CD4-positive, alpha-beta T cell treated with Interleukin-4 for 4 hours (primary cell): ENCODE measurements at places on chromosomes 5 and 9.

- no peak for DNase-seq
Measured at GRCh38 chr5:172303162-172303561, 19.6 kb upstream of the UBTD2 start.

DNA sequence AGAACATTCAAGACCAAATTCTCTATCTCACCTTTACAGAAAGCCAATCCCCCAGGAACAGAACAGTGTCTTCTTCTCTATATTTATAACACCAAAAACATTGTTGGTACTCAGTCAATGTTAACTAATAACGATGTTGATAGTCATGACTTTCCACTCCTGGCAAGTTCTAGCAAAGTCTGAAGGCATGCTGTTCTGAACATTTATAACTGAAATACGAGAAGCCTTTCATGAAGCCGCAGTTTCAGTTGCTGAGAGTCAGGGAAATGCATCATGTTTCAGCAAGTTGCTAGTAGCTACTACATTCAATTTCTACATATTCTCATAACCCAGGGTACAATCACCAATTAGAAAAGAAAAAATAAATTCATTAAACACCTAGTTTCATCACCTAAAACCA lies 301.4 kb downstream of the PDE4D start:
- DNase-seq, result no peak

- DNase-seq, result no peak
Measured at GRCh38 chr9:14250794-14251153, 63.2 kb downstream of the NFIB start.

DNA sequence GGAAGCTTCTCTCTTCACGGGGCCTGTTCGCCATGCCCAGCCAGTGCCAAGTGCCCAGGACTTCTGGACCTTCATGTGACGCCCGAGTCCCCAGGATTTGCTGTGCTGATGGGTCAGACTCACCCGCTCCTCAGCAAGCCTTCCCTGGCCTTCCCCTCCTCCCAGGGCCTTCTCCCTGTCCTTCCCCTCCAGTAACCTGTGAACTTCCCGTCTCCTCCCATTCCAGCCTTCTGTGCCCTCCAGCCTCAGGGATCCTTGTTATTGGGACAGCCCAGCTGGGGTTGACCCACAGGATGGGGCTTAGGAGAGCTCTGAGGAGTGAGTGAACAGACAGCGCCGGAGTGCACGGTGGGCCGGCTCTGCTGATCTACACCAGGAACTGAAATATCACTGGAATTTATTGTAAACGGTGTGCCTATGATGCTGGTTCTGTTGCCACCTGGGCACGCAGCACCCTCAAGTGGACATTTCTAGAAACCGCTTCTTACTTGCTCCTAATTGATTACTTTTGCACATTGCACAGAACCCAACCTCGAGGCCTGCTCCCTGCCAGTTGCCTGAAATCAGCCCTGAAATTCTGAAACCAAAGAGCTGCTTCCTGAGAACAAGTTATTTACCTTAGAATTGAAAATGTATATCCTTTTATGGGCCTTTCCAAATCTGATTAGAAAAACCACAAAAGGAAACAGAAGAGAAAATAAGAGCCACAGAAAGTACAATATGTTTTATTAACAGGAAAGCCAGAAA lies 1.5 kb downstream of the SPAAR start:
- DNase-seq, result peak; percentile 81

GRCh38 chr5:139569270-139569955 lies 8.3 kb downstream of the UBE2D2 start:
- no peak for DNase-seq

DNA sequence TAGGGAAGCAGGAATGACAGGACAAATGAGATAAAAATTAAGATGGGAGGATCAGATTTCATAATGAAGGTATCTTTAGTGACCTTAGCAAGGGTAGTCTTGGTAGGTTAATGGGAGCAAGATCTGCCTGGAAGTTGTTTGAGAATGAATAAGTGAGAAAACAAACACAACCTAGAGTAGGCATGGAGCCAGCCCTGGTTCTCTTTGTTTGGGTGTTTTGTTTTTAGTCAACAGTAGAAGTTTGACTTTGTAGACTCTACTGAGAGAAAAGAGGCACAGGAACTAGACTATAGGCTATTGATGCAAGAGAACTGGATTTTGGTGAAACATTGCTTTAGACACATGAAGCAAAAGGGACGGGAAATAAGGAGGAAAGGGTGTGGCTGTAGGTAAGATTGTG lies 40.3 kb downstream of the KCNN2 start:
- DNase-seq, result no peak

DNA sequence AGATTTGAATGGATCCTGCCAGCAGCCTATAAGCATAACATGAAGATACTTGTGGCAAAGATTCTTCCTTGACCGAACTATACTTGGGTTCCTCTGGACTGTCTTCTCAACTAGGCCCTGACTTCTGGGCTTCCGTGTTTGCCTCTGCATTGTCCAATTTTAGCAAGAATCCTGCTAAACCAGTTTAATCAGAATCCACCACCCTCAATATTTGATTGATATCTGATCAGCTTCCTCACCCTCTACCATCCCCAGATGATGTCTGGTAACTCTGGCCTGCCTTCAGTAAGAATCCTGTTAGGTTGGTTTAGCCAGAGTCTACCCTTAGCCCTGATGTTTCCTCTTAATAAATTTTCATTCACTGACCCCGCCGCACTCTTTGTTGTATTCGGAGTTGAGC lies 54.4 kb upstream of the GALNT10 start:
- no peak for DNase-seq

DNA sequence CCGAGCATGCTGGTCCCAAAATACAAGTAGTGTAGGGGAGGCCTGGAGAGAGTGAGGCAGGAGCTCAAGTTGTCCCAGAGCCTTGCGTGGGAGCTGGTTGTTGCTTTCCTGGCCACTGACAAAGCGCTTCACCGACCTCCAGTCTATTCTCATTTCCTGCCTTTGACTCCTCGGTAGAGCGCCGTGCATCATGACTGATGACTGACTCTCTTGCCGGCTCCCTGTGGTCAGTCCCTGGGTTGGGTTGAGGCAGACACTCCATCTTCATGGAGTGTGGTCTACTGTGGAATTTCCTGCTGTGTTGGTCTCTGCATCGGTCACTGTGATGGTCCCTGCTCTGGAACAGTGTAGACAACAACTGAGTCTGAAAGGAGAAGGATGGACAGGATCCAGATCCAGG lies 175.1 kb upstream of the S1PR3 start:
- DNase-seq, result no peak

GRCh38 chr5:161385027-161385426 lies 161.5 kb downstream of the GABRB2 start:
- no peak for DNase-seq

DNA sequence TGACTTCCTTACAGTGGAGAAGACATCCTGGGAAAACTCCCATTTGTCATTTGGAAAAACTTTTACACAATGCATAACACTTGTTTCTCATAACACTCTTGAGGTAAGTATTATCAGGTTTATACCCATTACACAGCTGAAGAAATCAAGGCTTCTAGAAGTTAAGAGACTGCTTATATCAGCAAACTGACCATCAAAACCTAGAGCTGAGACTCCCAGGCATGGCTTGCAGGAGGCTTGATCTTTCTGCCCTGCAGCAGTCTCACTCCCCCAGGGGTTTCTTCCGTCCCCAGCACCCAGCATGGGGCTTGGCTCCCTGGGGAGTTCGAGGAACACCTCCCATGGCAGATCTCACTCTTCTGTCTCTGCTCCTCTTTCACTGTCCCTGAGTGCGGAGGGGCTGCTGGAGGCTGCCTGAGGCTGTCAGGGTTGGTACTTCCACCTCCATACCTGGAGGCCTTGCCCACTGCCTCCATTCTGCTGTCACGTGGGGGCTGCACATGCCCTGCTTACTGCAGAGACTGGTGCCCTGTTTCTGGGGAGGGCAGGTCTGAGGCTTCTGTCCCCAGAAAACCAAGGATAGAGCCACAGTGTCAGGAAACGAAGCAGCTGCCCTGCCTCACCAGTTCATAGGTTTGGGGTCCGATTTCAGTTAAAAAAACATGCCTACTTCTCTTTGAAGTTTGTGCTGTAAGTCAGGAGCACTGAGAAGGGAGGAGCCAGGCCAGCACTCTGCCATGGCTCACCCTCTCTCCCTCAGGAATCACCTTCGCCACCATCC lies 202.5 kb downstream of the PAX5 start:
- no peak for DNase-seq

DNA sequence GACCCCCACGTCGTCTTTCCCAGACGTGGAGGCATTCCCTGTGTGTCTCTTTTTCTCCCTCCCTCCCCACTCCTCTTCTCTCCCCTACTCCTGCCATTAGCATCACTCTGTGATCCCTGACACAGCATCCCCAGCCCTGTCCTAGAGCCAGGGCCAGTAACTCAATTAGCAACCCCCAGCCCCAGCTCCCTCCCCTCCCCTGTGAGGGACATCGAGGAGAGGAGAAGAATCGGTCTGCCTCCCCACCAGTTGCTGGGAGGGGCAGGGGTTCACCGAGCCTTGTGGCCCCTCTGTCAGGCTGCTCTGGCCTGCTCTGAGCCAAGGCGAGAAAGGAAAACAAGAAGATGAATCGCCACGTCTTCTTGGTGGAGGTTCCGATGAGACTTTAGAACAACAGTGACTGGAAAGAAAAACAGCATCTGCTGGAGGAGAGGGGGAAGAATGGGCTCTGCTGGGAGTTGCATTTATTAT lies 123.1 kb downstream of the PAPPA start:
- no peak for DNase-seq

- no peak for DNase-seq
Measured at GRCh38 chr9:124212381-124213050, 45.2 kb upstream of the NEK6 start.

DNA sequence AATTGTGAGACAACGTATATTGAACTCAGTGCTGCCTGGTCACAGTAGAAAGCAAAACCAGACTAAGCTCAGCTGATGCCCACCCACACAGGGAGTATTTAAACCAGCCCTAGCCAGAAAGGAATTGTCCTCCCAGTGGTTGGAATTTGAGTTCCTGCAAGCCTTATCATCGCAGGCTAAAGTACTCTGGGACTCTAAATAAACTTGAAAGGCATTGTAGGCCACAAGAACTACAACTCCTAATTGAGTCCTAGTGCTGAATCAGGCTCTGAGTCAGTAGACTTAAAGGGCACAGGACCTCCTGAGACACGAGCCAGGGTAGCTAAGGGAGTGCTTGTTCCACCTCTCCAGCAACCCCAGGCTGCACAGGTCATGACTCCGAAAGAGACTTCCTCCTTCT lies 171.4 kb downstream of the MCTP1 start:
- DNase-seq, result no peak
